ENCODE measurements at places on chromosomes 16 and 17. TPM values are rescaled to one million over a fixed set of nuclear protein-coding genes. Genes with fewer than 3 reads are reported as not detected.

The CD300LD gene
- not detected for total RNA-seq

The SRSF1 gene
- total RNA-seq = 434 TPM

The C16orf86 gene
- 1.3 TPM for total RNA-seq

The TCAP gene
- not detected for total RNA-seq

The ANKRD13B gene
- total RNA-seq = 8.6 TPM

GRCh38 chr16:68450741-68451255, 2.5 kb upstream of the SMPD3 start:
- no peak for DNase-seq

DNA sequence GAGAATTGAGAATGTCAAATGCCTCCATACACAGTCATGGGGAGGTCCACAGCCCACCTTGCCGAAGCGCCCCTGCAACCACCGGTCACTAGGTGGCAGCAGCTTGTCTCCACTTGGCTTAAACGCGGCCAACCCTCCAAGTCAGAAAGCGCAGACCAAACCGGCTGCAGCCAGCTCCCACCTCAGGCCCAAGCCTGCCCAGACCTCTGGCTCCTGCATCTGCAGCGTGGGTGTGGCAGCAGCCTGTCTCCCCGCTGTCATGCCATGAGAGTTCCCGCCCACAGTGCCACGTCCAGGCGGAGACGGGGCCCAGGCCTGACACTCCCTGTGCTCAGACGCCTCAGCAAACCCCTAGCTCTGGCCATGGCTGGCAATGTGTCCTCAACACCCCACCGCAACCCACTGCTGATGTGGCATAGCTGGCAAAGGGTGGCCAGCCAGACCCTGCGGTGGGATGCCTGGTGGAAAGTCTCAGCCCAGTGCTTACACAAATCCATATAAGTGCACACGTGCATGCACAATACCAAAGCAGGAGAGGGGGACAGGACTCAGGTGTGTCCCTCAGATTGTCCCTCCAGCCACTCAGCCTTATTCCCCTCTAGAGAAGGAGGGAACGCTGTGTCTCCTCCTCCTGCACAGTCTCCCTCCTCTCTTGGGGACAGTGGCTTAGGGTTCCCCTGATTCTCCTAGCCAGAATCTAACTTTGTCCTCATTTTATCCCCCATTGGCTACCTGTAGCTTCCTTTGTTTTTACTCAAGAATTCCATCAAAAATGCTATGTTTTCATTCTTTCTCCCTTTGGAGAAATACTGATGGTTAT, 10.9 kb downstream of the COPZ2 start:
- peak; percentile 89 for DNase-seq

DNA sequence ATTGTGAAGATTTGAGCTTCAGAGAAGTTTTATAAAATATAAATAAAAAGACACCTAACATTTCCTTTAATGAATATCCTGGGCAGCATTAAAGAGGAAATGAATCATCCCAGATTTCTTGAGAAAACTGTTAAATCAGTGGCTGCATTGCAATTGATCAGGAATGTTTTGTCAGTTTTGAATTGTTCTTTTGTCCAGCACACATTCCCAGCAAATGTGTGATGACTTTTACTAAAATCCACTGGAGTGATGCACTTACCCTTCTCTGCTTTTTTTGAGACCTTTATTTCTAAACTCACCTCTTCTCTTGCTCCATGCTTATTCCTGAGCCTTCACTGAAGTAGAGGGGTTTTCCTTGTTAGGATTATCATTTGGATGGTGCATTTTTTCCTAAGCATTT, 1307.2 kb downstream of the CDH8 start:
- no peak for DNase-seq

- peak; percentile 83 for DNase-seq
These were observed 37.0 kb upstream of the ZNF750 start for GRCh38 chr17:82876602-82877379.

DNA sequence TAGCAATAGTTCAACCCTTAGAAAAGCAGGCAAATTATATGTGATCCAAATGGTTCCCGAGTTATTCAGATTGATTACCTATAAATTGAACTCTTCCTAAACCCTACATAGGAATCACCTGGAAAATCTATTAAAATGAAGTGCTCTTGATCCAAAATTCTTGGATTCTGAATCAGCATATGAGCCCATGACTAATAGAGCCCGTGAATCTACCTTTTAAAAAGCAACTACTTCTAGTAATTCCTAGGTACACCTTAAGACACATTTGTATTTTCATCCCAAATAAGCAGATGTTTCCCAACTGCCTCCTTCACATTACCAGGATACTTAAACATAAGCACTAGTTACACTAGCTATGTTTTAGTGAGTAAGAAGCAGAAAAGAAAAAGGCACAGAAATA, 1171.0 kb upstream of the GOT2 start:
- no peak for DNase-seq

DNA sequence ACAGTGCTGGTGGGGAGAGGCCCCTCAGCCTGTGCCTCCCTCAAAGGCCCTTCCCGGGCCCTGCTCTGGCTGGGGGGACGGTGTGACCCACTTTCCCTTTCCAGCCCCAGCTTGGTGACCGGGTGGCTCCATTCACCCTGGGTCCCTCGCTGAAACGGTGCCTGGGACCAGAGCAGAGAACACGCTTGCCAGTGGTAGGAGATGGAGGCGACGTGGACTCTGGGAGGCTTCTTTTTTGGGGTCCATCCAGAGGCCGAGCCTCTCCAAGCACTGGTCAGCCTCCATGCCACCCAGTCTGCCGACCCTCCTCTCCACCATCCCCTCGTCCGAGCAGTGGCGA, 7.7 kb downstream of the CENPX start:
- DNase-seq = no peak

GRCh38 chr16:90016339-90016950, 2.8 kb downstream of the DBNDD1 start:
- DNase-seq = no peak

- no peak for DNase-seq
These were observed 6.3 kb downstream of the STARD3 start for GRCh38 chr17:39643271-39643670.

DNA sequence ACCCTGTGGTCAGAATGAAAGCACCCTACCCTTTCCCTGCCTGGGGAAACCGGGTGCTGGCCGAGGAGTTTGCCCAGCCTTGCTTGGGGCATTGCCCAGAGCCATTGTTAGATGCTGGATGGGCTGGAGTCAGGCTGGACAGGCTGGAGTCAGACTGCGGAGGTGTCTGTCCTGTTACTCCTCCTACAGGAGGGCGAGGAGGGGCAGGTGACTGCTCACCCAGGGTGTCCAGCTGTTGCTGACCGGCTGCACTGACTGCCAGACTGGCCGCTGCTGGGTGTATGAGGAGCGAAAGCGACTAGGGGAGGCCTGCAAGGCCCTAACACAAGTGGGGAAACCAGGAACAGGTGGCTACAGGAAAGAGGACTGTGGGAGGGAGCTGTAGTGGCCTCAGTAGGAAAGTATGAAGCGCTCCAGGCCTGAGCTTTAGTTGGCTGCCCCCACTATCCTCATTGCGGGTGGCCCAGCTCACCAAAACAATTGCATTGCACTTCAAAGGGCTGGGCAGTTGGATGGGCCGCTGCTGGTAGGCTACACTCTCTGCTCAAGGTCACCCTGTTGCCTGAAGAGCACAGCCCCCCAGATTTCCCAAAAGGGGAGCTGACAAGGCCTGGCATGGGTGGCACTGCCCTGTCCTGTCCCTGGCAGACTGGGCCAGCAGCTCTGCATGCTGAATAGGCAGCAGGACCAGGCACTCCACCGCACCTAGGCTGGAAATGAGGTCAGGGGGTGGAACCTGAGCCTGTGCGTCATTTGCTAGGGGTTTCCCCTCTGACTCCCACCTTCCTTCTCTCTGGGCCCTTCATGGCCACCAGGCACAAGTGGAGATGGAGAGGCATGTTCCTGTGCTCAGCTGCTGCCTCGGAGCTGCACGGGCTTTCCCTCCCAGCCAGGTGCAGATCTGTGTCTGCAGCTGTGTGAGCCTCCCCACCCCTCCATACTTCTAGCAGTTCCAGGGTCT, 18.4 kb downstream of the LDHD start:
- no peak for DNase-seq
